ENCODE measurements at places on chromosomes 4 and X.
A peak's percentile ranks its signal among the peaks of the same experiment; 100 is the strongest.

- no peak for DNase-seq
These were observed 148.3 kb upstream of the NHS start for GRCh38 chrX:17226736-17227135.

GRCh38 chr4:173590697-173591096 lies 60.7 kb upstream of the HAND2 start:
- DNase-seq = no peak

DNA sequence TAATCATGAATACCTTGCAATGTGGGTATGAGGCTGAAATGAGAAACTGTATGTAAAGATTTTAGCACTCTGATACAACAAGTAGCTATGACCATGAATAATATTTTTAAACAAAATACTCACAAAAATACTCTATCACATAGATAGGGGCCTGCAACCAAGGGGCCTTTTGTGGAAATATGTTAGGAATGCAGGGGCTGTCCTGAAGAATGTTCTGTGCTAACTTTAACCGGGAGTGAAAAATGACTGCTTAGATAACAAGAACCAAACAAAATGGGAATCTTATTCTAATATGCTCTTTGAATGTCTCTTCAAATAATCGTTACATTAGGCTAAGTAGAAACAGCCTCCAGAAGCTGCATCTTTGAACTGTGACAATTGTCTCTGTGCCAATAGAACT lies 37.9 kb upstream of the GYPA start:
- no peak for DNase-seq

DNA sequence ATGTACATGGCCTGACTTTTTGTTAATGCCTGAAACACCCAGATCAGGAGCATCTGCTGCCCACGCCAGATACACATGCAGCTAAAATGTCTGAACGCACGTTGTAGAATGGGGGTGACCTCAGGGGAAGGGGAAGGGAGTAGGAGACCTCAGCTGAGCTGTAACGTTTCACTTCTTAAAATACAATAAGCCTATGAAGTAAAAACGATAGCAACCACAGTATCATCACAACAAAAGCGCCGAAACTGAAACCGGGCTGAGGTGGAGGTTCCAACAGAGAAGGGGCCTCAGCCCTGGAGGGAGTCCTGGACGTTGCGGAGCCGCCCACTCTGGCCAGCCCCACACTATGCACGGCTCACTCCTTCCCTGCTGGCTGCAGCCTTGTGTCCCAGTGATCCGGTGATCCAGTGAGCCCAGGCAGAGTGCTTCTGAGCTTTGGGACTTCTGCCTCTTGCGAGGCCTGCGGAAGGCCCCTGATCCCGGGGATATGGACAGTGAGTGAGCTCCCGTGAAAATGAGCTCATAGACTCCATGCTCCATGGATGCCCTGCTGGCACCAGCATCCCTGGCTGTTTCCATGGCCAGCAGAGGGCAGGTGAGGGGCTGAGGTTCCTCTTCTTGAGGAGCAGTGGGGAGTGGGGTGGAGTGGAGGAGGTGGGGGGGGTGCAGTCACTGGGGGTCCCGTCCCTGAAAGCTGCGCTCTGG lies 52.0 kb downstream of the HMX1 start:
- no peak for DNase-seq

- DNase-seq = no peak
These were observed 8.9 kb downstream of the PSAPL1 start for GRCh38 chr4:7425591-7426468.

GRCh38 chr4:56250776-56251175 lies 136.5 kb downstream of the AASDH start:
- no peak for DNase-seq

GRCh38 chr4:89295415-89295927 lies 12.1 kb downstream of the GPRIN3 start:
- no peak for DNase-seq

DNA sequence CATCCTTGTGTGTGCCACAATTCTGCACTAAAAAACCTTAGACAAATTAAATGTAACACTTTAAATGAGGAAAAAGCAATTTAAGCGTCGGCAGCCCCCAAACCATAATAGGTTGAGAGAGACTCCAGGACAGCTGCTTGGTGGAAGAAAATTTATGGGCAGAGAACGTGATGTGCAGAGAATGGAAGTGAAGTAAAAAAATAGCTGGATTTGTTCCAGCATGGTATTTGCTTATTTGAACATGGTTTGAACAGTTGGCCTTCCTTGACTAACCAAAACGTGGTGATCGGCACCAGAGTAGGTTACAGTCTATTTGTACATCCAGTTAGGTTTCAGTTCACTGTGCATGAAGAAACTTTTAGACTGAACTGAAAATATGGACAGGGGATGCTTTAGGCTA lies 343.0 kb upstream of the CPEB2 start:
- DNase-seq = no peak

DNA sequence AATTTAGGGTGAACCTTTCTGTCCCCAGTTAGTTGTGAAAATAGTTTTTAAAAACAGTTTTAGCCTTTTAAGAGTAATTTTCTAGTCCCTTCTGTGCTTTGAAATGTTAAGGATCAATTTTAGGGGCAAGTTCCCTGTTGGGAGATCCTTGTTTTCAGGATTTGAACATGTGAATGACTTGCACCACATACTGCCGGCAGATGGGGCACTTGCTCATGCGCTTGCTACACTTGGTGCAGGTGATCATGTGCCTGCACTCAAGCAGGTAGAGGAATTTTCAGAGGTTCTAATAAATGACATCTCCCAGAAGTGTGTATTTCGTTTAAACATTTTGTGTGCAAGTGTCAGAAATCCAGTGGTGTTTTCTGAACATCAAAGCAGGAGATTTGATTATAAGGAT lies 195.9 kb downstream of the CHM start:
- no peak for DNase-seq

DNA sequence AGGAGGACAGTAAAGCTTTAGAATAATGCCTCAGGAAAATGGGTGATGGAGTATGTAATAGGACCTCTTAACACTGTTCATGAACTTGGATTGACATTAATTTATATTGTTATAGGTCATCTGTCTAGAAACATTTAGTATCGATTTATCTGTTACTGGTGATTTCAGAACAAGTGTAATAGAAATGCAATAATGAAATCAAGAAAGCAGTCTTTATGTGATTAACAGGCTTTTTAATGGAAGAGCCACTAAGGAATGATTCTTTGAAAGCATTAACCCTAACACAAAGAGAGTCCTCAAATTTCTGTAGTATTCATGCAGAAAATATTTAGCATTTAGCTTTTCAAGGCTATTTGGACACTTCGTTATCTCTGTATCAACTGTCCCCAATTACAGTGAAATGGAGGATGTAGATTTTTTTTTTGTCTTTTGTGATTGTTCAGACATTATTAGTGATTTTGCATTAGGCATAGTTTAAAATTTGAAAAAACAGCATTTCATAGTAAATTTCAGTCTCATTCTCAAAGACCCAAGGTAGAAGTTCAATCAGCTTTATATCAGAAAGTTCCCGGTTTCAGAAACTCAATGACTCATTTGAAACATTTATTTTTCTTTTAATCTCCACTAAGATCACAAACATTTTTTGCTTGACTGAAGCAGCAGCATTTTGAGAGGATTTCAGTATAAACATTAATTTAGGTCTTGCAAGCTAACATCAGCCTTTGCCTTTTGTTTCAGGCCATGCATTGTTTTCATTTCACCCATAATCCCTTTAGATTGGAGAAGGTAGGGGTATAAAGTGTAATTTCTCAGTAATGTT lies 56.3 kb downstream of the AGTR2 start:
- DNase-seq = no peak

- no peak for DNase-seq
These were observed 53.9 kb downstream of the HMX1 start for GRCh38 chr4:8817813-8818062.

- no peak for DNase-seq
These were observed 43.1 kb downstream of the SOWAHB start for GRCh38 chr4:76854858-76855257.

DNA sequence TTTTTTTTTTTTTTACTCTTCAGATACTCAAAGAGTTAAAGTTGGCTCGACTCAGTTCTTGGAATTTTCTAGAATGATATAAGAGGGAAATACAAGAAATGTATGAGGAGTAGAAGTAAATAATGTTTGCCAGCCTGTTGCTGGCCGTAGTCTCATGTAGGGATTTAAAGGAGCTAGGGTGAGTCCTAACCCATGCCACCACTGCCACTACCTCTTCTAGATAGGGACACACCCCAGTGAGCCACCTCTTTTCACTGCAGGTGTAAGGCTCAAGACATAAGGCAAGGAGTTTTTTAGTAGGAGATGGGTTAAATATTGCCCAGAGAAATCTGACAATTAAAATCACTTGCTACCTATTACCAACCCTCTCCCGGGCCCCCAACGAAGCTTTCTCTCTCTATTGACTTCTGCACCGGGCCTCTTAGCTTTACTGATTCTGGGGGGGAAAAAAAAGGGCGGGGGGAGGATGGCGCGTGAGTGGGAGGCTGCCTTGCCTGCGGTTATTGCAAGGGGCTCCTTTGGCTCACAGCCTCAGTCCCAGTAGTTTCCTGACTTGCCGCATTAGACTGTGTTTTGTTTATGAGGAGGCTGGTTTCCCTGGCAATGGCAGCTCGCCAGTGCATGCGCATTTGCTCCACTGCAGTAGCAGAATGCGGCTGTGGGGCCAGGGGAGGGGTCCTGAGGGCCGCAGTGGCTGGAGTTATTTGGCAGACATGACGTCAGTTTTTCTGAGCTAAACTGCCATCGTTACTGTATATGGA lies 3.0 kb downstream of the LINC00632 start:
- no peak for DNase-seq

GRCh38 chr4:177519481-177520260 lies 77.4 kb upstream of the AGA start:
- no peak for DNase-seq

DNA sequence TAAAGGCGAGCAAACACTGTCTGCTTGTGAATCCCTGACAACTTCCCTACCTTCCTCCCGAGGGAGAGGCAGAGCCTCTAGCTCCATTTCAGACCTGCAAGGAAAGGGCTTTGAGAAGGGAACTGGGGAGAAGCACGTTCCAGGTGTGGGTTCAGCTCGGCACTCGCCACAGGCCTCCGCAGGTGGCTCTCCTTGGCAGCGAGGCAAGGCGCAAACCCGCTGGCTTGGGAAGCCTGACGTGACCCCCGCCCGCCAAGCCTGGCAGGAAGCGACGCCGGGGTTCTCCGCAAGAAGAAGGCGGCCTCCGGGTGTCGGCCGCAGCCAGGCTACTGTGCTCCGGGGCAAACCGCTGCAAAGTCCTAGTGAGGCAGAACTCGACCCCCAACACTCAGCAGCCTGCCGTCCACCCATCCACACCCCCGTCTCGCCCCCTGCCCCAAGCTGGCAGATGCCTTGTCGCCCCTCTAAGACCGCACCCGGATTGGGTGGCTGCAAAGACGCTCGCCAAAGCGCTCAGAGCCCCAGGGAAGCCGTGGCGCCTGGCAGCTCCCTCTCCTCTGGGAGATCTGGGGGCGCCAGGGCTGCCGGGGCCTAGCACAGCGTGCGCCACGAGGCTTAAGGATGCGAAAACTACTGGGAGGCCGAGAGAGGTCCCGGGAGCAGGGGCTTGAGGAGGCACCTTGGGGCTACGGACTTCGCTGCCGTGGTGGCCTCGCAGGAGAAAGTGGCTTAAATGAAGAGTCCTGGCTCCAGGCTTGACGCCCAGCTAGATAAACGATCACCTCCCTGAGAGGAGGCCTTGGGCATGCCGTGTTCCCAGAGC lies 21.8 kb downstream of the NKX3-2 start:
- DNase-seq = no peak

GRCh38 chrX:128769495-128769894 lies 717.3 kb upstream of the ACTRT1 start:
- DNase-seq = no peak

DNA sequence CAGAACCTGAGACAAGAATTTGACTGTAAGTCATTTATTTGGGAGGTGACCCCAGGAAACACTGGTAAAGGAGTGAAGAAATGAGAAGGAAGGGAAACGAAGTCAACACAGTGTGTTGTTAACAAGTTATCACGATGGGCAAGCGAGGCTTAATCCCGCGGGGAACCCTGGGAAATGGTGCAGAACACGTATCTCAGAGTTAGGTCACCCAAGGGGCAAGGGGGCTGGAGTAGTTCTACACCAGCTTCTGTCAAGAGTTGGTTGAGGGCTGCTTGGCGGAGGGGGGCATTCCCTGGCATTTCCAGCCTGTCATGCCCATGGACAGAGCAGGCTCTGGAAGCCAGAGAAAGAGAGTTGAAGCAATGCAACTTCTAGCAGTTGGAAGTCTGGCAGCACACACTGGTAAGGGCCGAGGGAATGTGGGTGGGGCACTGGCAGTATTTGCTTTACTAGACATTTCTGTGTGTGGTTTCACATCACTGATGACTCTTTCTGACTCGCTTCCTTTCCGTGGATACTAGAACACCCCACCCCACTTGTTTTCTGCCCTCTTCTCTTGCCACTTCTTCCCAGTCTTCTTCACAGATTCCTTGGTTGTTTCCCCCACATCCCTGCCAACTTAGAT lies 52.2 kb upstream of the ADGRG2 start:
- DNase-seq = peak; percentile 4
